Purkinje cell (primary cell): ENCODE measurements at places on chromosomes 3 and 15. TPM values are rescaled to one million over a fixed set of nuclear protein-coding genes. Genes with fewer than 3 reads are reported as not detected.

CELSR3 gene
- 0.59 and 1.1 TPM in 2 replicates for polyA plus RNA-seq

TGM4 gene
- not detected in 2 replicates for polyA plus RNA-seq

CORO2B gene
- 139 and 184 TPM in 2 replicates for polyA plus RNA-seq

ZKSCAN7 gene
- 2.2 and 2.7 TPM in 2 replicates for polyA plus RNA-seq

DPH3 gene
- 24.0 and 35.0 TPM in 2 replicates for polyA plus RNA-seq

PSMD2 gene
- polyA plus RNA-seq: 83.9 and 152 TPM in 2 replicates

LRTM1 gene
- 0.24 TPM in 1 of 2 replicates, not detected in the other for polyA plus RNA-seq

TLR9 gene
- not detected in 2 replicates for polyA plus RNA-seq

LRRK1 gene
- 0.67 and 1.1 TPM in 2 replicates for polyA plus RNA-seq

PCNP gene
- polyA plus RNA-seq: 120 and 136 TPM in 2 replicates

CCR9 gene
- polyA plus RNA-seq: not detected in 2 replicates

TMEM212 gene
- not detected in 2 replicates for polyA plus RNA-seq

FYCO1 gene
- polyA plus RNA-seq: 0.22 and 0.31 TPM in 2 replicates

SPTSSB gene
- polyA plus RNA-seq: 5.9 and 9.5 TPM in 2 replicates

GOLGA8R gene
- not detected in 2 replicates for polyA plus RNA-seq

LRRC31 gene
- polyA plus RNA-seq: 0.98 and 1.9 TPM in 2 replicates

C3orf85 gene
- not detected in 2 replicates for polyA plus RNA-seq

PAQR5 gene
- 0.09 and 0.42 TPM in 2 replicates for polyA plus RNA-seq

SAMMSON gene
- not detected in 2 replicates for polyA plus RNA-seq

TEX264 gene
- polyA plus RNA-seq: 27.6 and 38.0 TPM in 2 replicates

ARL6 gene
- 23.3 and 29.9 TPM in 2 replicates for polyA plus RNA-seq

FAN1 gene
- polyA plus RNA-seq: 15.1 and 20.5 TPM in 2 replicates

ALDH1A3 gene
- polyA plus RNA-seq: 37.4 and 43.8 TPM in 2 replicates

STRC gene
- polyA plus RNA-seq: 0.69 and 1.5 TPM in 2 replicates

PDZRN3 gene
- 2.6 and 7.7 TPM in 2 replicates for polyA plus RNA-seq

CFAP100 gene
- not detected in 2 replicates for polyA plus RNA-seq

LEKR1 gene
- polyA plus RNA-seq: 0.15 and 1.7 TPM in 2 replicates

MESP2 gene
- polyA plus RNA-seq: not detected in 2 replicates

TRPM1 gene
- 0.39 TPM in 1 of 2 replicates, not detected in the other for polyA plus RNA-seq

SLC28A2 gene
- polyA plus RNA-seq: 0.70 TPM in 1 of 2 replicates, not detected in the other

GHRL gene
- not detected in 2 replicates for polyA plus RNA-seq

CMTM7 gene
- 9.1 TPM in 1 of 2 replicates, not detected in the other for polyA plus RNA-seq

LDHAL6B gene
- not detected in 2 replicates for polyA plus RNA-seq

ACTR8 gene
- 10.9 and 12.2 TPM in 2 replicates for polyA plus RNA-seq

TRAT1 gene
- not detected in 2 replicates for polyA plus RNA-seq

CACNA2D2 gene
- 39.3 and 63.3 TPM in 2 replicates for polyA plus RNA-seq

MINDY2 gene
- polyA plus RNA-seq: 23.3 and 39.7 TPM in 2 replicates

SLC22A14 gene
- polyA plus RNA-seq: 0.78 TPM in 1 of 2 replicates, not detected in the other

COPB2 gene
- 92.8 and 99.5 TPM in 2 replicates for polyA plus RNA-seq

VPS8 gene
- polyA plus RNA-seq: 46.8 and 81.6 TPM in 2 replicates

HLTF gene
- 210 and 223 TPM in 2 replicates for polyA plus RNA-seq

CSTA gene
- not detected in 2 replicates for polyA plus RNA-seq

PIK3CA gene
- 22.1 and 23.5 TPM in 2 replicates for polyA plus RNA-seq

RTP1 gene
- polyA plus RNA-seq: 2.0 TPM in 1 of 2 replicates, not detected in the other

CRYGS gene
- 1.8 and 3.2 TPM in 2 replicates for polyA plus RNA-seq

LSG1 gene
- polyA plus RNA-seq: 14.7 and 17.7 TPM in 2 replicates

TTC23 gene
- 0.47 and 4.7 TPM in 2 replicates for polyA plus RNA-seq
